ENCODE measurements at places on chromosomes 7 and 10.

GRCh38 chr10:89963451-89964102, 262.2 kb downstream of the KIF20B start:
- no peaks in the 10 kb centered on the region for H3K27me3 ChIP-seq
- H3K4me3 ChIP-seq, result no peak overlapping the region
- no peak overlapping the region for H3K27ac ChIP-seq
- DNase-seq, result no peak
- H3K36me3 ChIP-seq, result no peaks in the 10 kb centered on the region

GRCh38 chr7:138555684-138556083, 95.6 kb downstream of the TRIM24 start:
- no peak for DNase-seq
- H3K36me3 ChIP-seq, result peaks cover 61% of the 10 kb centered on the region
- no peak overlapping the region for H3K4me3 ChIP-seq
- H3K4me1 ChIP-seq, result no peaks in the 10 kb centered on the region

DNA sequence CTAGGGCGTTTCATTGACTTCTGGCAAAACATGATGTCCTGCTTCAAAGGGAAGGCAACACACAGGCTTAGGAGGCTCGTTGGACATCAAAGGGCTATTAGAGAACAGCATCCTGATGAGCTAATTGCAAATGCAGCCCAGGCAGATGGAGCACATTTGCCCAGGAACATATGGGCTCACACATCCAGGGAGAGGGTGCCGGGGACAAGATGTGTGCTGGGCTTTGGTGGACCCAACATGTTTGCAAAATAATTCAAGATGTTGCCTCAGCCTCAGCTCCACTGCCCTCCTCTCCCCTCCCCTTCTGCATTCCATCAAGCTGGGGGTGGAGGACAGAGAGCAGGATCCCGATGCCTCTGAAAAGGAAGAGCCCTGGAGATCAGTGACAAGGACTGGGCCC, 217.1 kb upstream of the ZMIZ1 start:
- H3K36me3 ChIP-seq, result no peaks in the 10 kb centered on the region
- no peaks in the 10 kb centered on the region for H3K27me3 ChIP-seq
- H3K4me3 ChIP-seq, result no peak overlapping the region
- H3K27ac ChIP-seq, result no peak overlapping the region
- peaks cover 8% of the 10 kb centered on the region for H3K4me1 ChIP-seq

DNA sequence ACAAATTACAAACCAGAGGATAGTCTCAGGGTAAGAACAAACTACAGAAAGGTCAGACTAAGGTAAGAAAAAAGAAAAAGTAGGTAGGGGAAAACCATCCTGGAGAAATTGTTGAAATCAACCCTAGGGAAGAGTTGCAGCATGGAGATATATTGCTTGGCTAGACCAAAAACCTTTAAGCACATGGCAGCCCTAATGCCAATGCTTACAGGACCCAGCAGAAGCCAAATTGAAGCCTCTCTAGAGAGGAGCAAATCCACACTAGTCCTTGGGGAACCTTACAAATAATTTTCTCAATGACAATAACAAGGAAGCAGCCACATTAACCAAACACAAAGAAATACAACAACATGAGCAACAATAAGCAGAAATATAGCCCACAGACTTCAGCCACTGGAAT, 81.9 kb downstream of the CNOT4 start:
- DNase-seq, result no peak
- no peaks in the 10 kb centered on the region for H3K36me3 ChIP-seq
- H3K27me3 ChIP-seq, result no peaks in the 10 kb centered on the region
- no peak overlapping the region for H3K4me3 ChIP-seq
- H3K4me1 ChIP-seq, result no peaks in the 10 kb centered on the region
